ENCODE measurements at places on chromosomes 5 and 9.

DNA sequence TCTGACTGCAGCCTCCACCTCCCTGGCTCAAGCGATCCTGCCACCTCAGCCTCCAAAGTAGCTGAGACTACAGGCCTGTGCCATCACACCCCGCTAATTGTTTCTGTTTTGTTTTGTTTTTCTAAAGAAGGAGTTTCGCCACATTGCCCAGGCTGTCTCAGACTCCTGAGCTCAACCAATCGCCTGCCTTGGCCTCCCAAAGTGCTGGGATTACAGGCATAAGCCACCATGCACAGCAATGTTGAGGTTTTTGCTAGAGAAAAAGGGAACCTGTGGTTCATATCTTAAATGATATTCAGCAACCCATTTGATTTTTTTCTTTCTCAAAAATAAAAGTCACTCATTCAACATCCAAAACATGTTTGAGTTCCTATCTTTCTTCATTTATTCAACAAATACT is 20.4 kb upstream of the DELE1 start:
- no peak for DNase-seq

GRCh38 chr5:159917994-159918393 is 1.7 kb downstream of the ADRA1B start:
- DNase-seq: no peak

DNA sequence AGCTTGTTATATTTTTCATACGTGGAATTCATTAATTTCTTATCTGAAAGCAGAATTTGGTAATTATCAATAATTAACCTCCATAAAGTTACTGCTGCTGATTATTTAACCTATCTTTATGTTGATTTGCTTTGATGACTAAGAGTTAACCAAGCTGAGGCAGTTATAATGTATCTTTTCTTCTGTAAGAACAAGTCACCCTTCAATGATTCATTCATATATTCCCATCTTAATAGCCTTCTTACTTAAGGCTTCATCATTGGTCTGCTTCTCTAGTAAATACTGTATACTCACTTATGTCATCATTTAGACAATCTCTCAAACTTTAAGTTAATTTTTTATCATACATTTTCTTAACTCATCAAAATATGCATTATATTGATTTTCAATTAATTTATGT is 592.2 kb downstream of the ANXA1 start:
- no peak for DNase-seq

DNA sequence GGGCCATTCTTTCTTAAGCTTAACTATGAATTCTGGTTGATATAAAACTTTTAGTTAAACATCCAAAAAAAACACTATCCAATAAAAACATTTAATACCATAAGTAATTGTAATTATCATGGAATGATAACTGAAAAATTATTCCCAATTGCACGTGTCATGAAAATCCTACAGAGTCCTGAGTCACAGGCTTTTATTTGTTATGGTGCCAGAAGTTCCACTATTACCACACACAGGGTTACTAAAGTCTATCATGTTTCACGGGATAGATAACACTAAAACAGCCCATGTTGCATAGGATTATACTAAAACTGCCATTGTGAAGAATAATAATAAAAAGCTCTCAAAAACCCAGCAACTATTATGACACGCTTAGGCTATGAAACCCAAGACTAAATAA is 1381.8 kb downstream of the EFNA5 start:
- no peak for DNase-seq

- DNase-seq: no peak
These were observed 110.4 kb upstream of the EPB41L4A start for GRCh38 chr5:112529525-112529924.

GRCh38 chr9:34590381-34591247 is 1.1 kb upstream of the CNTFR start:
- DNase-seq: no peak

DNA sequence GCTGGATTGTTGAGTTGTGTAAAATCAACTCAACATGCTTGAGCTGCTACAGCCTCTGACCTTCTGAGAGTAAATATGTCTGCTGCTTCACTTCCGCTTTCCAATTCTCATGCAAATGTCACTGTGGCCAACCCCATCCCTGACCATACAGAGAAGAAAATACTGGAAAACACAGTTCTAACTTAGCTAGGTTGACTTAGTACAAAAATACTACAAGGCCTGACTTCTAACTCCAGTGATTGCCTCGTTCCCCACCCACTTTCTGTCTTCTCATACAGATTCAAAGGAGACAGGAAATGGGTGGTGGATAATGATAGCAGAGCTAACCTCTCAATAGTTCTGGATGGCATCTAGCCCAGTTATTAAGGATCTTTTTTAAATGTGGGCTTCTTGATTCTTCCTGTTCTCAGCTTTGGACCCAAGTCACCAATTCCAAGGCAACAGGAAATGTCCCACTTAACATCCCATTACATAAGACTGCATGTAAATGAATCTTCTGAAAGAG is 226.6 kb upstream of the SLC24A2 start:
- DNase-seq: peak; percentile 7

GRCh38 chr5:150510460-150511263 is 2.7 kb downstream of the NDST1 start:
- DNase-seq: no peak

DNA sequence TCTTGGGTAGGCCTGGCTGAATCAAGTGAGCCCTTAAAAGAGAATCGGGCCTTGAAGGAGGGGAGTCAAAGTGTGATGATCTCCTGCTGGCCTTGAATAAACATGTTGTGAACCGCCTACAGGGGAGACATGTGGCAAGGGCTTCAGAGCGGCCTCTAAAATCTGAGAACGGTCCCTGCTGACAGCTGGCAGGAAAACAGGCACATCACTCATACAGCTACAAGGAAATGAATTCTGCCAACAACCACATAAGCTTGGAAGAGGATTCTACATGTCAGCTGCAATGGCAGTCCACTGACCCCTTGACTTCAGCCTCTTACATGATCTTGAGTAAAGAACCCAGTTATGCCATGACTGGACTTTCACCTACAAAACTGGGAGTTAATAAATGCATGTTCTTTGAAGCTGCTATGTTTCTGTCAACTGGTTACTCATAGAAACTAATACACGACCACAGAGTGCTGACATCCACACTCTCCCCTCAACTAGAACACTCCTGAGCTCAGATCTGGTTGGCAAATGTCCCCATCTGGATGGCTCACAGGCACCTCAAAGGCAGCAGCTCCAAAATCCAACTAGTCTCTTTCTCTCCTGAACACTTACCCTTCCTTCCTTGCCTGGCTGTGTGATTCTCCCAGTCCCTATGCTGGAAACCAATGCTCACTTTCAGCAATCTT is 333.1 kb downstream of the ASTN2 start:
- no peak for DNase-seq

DNA sequence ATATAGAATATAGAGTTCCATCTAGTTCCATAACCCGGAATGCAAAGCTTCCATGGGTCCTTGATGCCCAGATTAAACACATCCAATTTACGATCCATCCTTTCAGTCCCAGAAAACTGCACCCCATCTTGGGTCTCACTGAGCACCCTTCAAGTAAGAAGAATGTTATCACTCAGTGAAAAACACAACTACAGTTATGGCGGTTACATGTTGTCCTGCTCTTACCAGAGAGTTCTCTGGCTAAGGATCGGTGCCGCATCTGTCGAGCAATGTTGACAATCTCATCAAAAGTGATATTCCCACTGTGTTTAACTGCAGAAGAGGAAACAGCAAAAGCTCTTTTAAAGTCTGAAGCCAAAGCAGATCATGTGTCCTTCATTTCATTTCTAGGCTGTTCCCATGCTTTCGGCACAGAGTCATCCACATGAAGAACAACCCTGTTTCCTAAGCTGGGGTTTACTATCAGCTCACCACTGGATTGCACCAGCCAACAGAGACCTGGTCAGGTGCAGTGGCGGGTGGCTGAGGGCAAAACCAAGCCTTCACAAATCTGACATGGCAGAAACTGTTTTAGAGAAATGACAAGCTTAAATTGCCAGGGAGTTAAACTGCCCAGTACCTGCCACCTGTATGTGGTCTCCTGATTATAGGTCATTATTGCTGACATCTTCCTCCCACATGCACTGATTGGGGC is 2.9 kb downstream of the RPL12 start:
- no peak for DNase-seq

DNA sequence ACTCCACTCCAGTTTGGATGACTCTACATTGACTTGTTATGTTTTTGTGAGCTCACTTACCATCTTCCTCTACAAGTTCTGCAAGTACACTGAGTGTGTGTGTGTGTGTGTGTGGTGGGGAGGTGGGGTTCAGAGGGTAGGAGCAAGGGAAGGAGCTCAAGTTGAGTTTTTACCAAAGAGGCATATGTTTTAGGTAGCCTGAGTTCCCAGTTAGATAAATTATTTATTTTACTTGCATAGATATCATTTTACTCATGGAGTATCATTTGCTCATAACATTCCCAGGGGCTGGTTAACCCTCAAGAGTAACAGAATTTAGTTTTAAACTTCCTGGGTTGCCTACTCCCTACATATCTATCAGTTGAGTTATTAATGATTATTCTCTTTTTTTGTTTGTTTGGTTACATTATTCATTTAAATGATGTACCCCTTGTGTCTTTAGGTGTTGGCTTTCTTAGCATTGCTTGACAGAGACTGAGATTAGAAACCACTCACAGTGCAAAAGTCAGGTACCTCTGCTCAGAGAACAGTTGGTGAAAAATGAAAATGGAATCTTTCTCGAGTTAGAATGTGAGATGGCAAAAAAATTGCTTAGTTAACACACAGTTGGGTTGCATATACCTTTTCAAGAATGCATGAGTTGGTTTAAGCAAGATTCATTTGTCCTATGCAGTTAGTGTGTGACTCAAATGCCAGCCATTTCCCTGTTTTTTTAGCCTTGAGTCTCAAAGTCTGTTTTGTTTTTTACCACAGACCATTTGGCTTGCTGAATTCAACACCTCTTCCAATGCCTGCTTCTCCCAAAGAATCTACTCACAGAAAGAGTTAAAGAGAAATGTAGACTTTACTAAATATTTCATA is 29.2 kb downstream of the TNFSF8 start:
- no peak for DNase-seq

- no peak for DNase-seq
These were observed 27.0 kb downstream of the IARS1 start for GRCh38 chr9:92266486-92266885.

- DNase-seq: no peak
These were observed 4.7 kb upstream of the CLTB start for GRCh38 chr5:176420972-176421544.

- DNase-seq: no peak
These were observed 341.0 kb downstream of the EBF1 start for GRCh38 chr5:158758675-158759074.

- no peak for DNase-seq
These were observed 153.7 kb upstream of the ADCY2 start for GRCh38 chr5:7242118-7242710.

GRCh38 chr5:25858019-25858418 is 1180.4 kb downstream of the CDH9 start:
- DNase-seq: no peak

DNA sequence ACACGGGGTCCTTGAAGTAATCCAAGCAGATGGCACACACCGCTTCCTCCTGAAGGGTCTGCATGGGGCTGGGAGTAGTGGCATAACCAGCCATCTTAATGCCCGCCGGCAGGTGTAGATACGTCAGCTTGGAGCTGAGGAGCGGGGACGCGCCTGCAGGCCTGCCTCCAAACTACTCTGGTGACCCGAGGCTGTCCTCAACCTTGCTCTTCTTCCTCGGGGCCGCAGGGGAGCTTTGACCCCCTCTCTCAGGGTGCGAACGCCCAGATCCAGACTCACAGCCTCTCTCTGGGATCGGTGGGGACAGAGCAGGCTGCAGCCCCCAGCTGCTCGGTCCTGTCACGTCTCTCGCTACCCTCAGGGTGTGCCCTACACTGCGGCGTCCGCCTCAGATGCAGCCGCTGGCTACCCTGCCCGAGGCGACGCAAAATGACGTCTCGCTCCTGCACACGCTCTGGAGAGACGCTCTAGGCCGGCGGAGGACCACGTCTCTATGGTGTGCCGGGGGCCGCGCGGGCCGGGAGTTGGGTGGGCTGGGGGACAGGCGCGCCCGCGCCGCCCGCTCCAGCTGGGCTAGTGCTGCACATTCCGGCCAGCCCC is at the start of gene TRIM52:
Gene TRIM52, minus strand, starts transcription at position 424 of the 600 bp plus-strand sequence. Its CDS starts 330 bp downstream, at position 94.
- peak; percentile 92 for DNase-seq

- peak; percentile 8 for DNase-seq
These were observed 69.0 kb downstream of the SLC28A3 start for GRCh38 chr9:84271531-84271900.

GRCh38 chr9:118091226-118091625 is 387.0 kb downstream of the TLR4 start:
- DNase-seq: no peak

- no peak for DNase-seq
These were observed 233.2 kb downstream of the FBXL17 start for GRCh38 chr5:108148715-108149139.
